ENCODE measurements at places on chromosomes 5 and 9.

DNA sequence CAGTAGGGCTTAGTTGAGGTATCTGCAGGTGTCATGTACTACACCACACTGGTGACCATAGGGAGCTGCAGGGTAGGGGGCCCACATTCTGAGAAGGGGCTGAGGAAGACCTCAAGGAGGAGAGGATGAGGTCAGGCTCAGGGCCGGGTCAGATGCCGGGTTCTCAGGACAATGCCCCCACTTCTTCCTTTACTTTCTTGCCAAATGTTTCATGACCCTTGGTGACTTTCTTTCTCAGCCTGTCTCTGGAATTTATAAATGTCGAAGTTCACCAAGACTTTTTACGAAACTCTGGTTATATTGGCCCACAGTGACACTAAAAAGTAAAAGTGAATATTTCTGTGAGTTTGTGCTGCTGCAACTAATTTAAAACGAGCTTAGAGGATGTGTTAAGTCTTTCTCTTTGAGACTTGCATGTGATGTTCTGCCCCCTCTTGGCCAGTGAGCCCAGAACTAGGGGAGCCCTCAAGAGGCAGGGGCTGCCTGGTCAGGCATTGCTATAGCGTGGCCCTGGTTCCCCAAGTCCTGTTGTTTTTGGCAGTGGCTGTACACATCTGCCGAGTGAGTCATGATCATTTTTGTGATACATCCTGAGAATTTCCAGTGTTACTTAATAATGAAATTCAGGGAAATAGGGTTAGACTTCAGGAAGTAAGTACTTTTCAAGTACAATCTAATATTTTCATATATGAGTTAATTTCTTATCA, 11.2 kb downstream of the ACO1 start:
- DNase-seq = no peak

GRCh38 chr9:127179633-127180441, 57.4 kb upstream of the ANGPTL2 start:
- no peak for DNase-seq

- no peak for DNase-seq
Measured at GRCh38 chr9:110443146-110443865, 105.6 kb upstream of the TXNDC8 start.

GRCh38 chr5:116271446-116272025, 186.7 kb downstream of the COMMD10 start:
- no peak for DNase-seq

- no peak for DNase-seq
Measured at GRCh38 chr9:136614372-136614922, 48.3 kb upstream of the EGFL7 start.

DNA sequence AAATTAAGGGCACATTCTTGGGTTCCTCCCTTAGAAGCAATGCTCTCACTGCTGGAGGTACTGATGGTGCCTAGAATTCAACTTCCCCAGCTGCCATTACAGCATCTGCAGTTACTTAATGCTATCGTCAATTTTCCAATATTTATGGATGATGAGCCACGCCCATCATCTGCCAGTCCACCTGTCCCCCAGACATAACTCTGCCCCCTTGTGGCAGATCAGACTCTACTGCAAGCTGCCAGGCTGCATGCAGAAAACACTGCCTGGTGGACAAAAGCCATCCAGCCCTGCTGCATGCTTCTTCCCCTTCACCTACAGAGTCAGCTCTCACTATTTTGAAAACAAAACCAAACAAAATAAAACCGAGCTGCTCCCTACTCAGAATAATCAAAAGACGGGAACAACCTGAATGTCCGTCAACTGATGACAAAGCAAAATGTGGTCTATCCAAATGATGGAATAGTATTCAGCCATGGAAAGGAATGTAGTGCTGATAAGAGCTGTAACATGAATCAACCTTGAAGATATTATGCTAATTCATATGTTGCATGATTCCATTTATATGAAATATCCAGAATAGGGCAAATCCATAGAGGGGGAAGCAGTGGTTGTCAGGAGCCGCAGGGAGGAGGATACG, 66.4 kb downstream of the RETREG1 start:
- DNase-seq = peak; percentile 52
